ENCODE measurements at places on chromosomes 6 and 20.

DNA sequence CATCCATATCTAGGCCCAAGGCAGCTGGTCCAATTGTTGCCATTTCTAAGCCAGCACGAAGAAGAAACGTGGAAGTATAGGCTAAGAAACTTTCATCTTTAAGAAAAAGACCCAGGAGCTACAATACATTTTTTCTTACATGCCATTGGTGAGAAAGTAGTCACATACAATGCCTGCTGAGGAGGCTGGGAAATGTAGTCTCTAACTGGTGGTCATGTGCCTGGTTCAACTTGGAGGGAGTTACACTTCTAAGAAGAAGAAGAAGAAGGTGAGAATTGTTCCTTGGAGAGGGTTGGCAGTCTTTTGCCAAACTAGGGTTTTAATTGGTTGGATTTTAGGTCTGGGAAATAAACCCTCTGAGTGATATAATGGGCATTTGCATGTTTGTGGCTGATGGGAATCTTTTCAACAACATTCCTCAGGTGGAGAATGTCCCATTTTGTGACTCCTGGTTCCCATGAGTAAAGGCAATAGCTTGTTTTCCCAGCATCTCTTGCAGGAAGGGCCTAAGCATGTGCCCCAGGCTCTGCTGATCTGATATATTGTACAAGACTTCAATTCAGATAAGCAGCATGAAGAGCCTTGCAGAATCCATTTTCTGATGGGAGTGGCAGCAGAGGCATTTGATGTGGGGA, 47.0 kb upstream of the PREP start:
- no peak for DNase-seq

- DNase-seq = no peak
These were observed 171.3 kb downstream of the SLC16A10 start for GRCh38 chr6:111258615-111259088.

GRCh38 chr20:23160536-23161243, 74.6 kb upstream of the CD93 start:
- no peak for DNase-seq

- DNase-seq = no peak
These were observed 57.9 kb downstream of the TP53INP2 start for GRCh38 chr20:34762031-34762555.

- peak; percentile 60 for DNase-seq
These were observed 12.4 kb upstream of the ZSCAN9 start for GRCh38 chr6:28212510-28213212.

DNA sequence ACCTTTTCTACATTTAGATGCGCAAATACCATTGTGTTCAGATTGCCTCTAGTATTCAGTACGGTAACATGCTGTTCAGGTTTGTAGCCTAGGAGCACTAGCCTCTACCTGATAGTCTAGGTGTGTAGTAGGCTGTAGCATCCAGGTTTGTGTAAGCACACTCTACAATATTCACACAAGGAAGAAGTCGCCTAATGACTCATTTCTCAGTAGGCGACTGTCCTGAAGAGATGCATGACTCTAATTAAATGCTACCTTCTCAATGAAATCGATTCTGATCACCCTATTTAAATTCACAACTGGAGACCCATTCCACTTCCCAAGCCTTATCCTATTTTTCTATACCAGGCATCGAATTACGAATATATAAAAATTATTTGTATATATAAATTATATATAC, 1.3 kb downstream of the MCUR1 start:
- no peak for DNase-seq

DNA sequence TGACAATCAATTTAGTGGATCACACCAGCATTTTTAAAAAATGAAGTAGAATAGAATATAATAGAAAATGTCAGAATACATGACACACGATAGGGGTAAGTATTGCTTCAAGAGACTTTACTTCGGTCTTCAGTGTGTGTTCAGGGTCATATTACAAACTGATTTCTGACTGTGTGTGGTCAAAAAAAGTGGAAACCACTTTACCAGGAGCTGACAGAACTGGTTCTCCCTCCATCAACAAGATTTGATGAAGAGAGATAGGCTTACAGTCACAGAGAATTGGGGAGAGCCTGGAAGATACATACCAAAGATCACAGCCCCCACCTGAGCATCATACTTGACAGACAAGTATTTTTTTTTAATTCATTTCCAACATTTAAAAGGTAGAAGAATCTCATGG, 21.7 kb downstream of the ARMC2 start:
- DNase-seq = no peak

DNA sequence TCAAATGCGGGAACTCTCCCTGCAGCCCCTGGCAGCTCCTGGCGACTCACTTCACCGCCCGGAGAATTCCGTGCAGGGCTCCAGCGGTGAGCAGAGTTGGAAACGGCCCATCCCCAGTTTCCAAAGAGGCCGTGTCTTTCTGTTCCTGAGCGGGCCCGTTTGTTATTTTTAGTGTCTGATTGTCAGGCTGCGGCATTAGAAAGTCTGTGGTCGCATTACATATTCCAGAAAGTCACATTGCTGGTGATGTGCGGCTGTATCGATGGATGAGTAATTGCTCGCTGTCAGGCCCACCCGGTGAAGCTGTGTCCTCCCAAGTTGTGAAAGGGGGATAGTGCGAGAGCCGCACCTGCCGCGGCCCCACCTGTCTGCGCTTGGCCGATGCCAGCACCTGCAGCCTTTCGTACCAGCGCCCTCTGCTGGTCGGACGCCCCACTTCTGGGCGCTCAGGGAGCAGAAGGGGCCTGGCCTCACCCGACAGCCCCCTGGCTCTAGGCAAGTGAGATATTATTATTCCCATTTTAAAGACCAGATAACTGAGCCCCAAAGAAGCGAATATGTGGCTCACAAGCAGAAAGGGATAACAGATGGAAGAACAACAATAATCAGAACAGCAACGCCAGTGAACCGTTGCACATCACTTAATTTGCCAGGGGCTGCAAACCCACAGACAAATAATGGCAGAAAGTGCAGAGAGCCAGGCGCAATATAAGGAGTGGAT, 244.9 kb downstream of the TSHZ2 start:
- DNase-seq = no peak

DNA sequence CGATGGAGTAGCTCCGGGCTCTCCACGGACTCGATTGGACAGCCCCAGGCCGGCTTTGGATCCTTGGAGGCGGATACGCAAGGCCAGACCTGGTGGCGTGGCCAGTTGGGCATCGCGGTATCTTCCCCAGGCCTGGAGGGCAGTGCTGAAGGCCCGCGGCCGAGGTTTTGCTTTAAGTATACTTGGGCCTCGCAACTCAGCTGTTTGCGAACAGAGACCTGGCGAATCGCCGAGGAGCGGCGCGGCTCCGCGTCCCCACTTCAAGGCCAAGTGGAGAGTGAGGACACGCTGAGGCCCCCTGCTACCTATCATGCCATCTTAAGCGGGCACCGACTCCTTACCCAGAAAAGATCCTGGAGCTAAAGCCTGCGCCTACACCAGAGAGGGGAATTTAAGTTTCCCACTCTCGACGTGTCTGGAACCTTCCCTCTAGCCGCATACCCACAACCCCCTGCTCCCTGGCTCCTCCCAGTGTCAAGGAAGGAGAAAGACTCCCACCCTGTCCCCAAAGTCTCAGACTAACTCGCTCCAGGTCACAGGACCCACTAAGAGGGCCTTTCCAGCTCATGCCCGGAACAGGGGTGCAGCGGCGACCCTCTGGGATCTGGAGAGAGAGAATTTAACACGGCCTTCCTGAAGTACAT, 4.1 kb downstream of the LINC00237 start:
- DNase-seq = no peak

DNA sequence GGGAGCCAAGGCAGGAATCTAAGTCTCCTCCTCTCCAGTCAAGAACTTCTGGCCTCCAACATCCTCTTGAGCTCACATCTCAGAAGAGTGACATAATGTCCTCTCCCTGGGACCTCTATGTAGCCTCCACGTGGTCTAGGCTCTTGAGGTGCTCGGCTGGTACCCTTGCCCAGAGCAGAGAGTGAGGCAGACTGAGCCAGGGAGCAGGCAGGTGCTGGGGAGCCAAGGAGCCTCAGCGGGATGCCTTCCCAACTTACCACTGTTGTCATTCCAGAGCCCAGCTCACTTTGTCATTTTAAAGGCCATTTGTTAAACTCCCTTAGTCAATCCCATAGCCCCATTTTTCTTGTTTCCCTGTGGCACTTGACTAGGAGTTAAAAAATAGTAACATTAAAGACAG, 52.1 kb upstream of the DUSP22 start:
- DNase-seq = no peak

- peak; percentile 93 for DNase-seq
These were observed 323.1 kb downstream of the HDGFL1 start for GRCh38 chr6:22892452-22892851.

- DNase-seq = peak; percentile 97
These were observed 290.3 kb upstream of the STXBP5 start for GRCh38 chr6:146913842-146914488.

DNA sequence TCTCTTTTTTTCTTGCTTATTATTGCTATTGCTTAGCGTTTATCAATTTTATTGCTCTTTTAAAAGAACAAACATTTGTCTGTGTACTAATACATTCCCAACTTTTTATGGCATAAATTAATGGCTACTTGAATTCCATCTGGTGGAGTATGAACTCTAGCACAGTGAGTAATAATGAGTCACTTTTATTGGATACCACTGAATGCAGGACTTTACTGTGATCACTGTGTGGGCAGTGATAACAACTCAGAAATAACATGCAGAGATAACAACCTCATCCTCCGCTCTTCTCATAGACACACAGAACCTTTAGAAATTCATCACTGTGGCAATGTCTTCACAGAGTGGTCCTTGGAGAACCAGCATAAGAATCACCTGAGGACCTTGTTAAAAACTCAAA, 174.9 kb upstream of the PRND start:
- DNase-seq = peak; percentile 58

- no peak for DNase-seq
These were observed 67.3 kb downstream of the ATP9A start for GRCh38 chr20:51700809-51701285.

DNA sequence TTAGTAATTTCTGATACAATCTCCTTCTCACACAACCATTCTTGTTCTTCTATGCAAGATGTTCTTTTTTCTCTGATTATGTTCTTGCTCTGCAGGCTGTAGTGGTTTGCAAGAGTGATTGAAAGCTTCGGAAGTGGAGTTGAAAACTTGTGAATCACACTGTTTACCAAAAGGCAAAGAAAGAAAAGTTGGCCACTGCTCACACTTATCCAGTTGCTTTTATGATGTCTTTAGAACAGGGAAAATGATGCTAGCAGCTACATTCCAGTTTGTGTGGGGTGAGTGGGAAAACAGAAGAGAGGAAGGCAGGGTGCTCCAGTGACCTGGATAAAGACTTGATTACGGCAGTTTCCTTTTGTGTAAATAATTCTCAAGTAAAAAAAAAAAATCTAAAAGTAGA, 583.3 kb downstream of the TENT5A start:
- no peak for DNase-seq

- no peak for DNase-seq
These were observed 603.7 kb downstream of the TENT5A start for GRCh38 chr6:81148751-81149150.

DNA sequence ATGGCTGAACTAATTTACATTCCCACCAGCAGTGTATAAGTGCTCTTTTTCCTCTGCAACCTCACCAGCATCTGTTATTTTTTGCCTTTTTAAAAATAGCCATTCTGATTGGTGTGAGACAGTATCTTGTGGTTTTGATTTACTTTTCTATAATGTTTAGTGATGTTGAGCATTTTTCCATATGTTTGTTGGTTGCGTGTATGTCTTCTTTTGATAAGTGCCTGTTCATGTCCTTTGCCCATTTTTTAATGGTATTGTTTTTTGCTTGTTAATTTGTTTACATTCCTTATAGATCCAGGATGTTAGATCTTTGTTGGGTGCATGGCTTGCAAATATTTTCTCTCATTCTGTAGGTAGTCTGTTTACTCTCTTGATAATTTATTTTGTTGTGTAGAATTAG, 169.9 kb downstream of the PRL start:
- no peak for DNase-seq

- DNase-seq = no peak
These were observed 15.3 kb upstream of the SRSF6 start for GRCh38 chr20:43442282-43442880.

DNA sequence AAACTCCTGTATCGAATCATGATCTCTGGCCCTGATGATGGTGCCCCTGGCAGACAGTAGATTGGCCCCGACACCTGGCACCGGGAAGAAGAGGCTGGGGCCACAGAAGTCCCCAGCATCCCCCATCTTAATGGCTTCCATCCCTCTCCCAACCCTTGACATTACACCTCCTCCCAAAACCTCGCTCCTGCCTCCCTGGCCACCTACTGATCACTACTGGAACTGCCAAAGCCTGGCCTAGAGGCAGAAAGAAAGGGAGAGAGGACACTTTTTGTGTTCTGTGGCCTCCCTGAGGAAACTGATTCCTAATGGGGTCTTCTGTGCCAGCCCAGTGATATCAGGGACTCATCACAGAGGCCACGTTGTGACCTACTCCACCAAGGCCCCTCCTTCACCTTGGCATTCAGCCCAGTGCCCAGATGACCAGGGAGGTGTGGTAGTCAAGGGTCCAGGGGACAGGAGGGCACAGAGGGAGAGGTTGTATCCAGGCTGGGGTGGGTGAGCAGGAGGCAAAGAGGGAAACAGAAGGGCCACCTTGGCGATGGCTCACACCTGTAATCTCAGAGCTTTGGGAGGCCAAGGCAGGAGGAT, 6.1 kb downstream of the C20orf173 start:
- DNase-seq = no peak

DNA sequence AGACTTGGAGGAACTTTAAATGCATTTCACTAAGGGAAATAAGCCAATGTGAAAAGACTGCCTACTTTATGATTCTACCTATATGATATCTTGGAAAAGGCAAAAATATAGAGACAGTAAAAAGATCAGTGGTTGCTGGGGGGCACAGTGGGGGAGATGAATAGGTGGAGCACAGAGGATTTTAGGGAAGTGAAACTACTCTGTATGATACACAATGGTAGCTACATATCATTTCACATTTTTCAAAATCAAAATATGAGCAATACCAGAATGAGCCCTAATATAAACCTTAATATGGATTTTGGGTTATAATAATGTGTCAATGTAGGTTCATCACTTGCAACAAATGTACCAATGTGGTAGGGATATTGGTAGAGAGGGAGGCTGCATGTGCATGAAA, 161.4 kb upstream of the HTR1E start:
- DNase-seq = no peak

GRCh38 chr20:10374036-10374435, 60.0 kb downstream of the MKKS start:
- DNase-seq = no peak

DNA sequence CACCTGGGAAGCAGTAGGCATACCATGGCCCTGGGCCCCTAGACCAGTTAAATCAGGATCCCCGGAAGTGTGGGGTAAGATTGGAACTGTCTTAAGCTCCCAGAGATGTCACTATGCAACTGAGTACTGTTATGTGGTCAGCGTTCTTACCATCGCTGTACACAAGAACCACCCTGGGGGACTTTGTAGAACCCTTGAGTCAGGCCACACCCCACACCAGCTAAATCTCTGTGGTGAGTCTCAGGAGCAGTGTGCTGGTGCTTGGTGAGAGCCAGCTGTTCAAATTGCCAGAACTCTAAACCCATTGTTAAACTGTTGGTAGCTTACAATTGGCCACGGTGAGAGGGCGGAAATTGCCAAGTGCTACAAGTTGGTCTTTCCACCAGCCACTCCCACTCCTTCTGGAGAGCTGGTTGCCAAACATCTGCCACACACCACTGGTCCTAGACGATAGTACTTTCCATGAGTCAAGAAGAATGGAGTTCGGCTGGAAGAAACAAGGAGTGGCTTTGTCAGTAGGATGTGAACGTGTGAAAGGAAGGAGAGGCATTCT, 80.5 kb upstream of the SYNDIG1 start:
- no peak for DNase-seq
